Stimulated activated naive CD4-positive, alpha-beta T cell (primary cell): ENCODE measurements at places on chromosomes 13 and 19.

GRCh38 chr13:78326633-78327032 lies 276.7 kb downstream of the POU4F1 start:
- no peak for DNase-seq

GRCh38 chr13:72745260-72745659 lies 17.5 kb downstream of the BORA start:
- DNase-seq = no peak

DNA sequence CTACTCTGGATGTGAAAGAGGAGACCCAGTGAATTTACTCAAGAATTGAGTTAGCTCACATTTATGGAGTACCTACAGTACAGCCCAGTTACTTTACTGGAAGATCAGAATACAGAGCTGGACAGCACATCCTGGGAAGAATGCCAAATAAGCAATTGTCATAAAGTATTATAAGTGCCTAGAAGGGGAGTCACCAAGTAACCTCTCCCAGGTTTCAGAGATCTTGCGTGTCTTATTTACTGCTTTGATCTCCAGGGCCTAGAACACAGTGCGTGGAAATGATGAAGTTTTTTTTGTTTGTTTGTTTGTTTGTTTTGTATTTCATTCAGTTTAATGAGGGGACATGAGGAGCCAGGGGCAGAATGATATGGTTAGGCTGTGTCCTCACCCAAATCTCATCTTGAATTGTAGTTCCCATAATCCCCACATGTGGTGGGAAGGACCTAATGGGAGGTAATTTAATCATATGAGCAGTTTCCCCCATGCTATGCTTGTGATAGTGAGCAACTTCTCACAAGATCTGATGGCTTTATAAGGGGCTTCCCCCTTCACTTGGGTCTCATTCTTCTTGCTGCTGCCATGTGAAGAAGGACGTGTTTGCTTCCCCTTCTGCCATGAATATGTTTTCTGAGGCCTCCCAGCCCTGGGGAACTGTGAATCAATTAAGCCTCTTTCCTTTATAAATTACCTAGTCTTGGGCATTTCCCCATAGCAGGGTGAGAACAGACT lies 5.2 kb downstream of the GARRE1 start:
- no peak for DNase-seq

GRCh38 chr13:39954476-39954875 lies 299.0 kb downstream of the COG6 start:
- DNase-seq = no peak

- DNase-seq = no peak
These were observed 8.4 kb downstream of the DYRK1B start for GRCh38 chr19:39825531-39826076.

GRCh38 chr19:51599084-51599483 lies 28.0 kb downstream of the ZNF175 start:
- DNase-seq = no peak
